ENCODE measurements at places on chromosomes 1 and 21.

GRCh38 chr1:54156986-54157385, 4.2 kb upstream of the CDCP2 start:
- DNase-seq: no peak

DNA sequence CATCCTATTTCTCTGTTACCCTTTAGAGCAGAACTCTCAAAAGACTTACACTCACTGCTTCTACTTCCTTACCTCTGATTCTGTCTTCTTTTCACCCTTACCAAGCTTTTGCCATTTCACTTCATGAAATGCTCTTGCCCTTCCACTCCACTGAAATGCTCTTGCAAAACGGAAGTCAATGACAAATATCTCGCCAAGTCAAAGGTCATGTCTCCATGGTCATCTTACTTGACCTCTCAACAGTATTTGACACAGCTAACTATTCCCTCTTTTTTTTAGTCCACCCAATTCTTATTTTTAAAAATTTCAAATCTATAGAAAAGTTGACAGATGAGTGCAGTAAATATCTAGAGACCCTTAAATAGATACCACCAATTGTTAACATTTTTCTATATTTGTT, 107.7 kb downstream of the OLFML2B start:
- DNase-seq: no peak

- DNase-seq: no peak
Observed at GRCh38 chr1:115227346-115228082, 110.5 kb downstream of the NGF start.

DNA sequence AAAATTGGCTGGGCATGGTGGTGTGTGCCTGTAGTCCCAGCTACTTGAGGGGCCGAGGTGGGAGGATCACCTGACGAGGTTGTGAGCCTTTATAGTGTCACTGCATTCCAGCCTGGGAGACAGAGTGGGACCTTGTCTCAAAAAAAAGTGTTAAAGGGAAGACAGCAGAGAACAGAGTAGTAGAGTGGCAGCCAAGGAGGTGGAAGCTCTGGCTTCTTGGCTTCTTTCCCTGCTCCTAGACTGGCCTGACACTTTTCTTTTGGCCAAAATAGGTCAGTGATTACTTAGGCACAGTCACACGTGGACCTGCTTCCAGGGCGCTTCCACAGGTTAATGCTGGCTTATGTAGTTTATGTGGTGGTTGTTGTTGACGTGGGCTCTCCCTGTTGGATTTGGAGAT, 3.2 kb downstream of the DIP2A start:
- DNase-seq: no peak

- DNase-seq: no peak
Observed at GRCh38 chr1:72101840-72102632, 180.3 kb downstream of the NEGR1 start.

GRCh38 chr1:246724731-246725095, 504 bp downstream of the SCCPDH start:
- DNase-seq: no peak

- DNase-seq: no peak
Observed at GRCh38 chr1:8746554-8746953, 70.9 kb downstream of the RERE start.

GRCh38 chr1:241675983-241676382, 23.9 kb downstream of the WDR64 start:
- DNase-seq: no peak

GRCh38 chr1:9659328-9659727, 7.8 kb downstream of the PIK3CD start:
- DNase-seq: no peak

GRCh38 chr1:154994269-154994587, 842 bp downstream of the LENEP start:
- no peak for DNase-seq
